ENCODE measurements at places on chromosomes 3 and 15. TPM values are rescaled to one million over a fixed set of nuclear protein-coding genes. Genes with fewer than 3 reads are reported as not detected.

SNX22 gene
- total RNA-seq: 0.98 TPM

CCDC39 gene
- not detected for total RNA-seq

GATM gene
- 31.5 TPM for total RNA-seq

IQCF5 gene
- not detected for total RNA-seq

ADAMTS17 gene
- total RNA-seq: 8.0 TPM

KIF7 gene
- total RNA-seq: 10.5 TPM

XCR1 gene
- under 0.01 TPM for total RNA-seq

SHC4 gene
- total RNA-seq: 0.16 TPM

CDHR4 gene
- not detected for total RNA-seq

SEMA3G gene
- 12.3 TPM for total RNA-seq

GRCh38 chr3:38471260-38471857, 17.7 kb downstream of the ACVR2B start:
- H3K4me1 ChIP-seq: no peaks in the 10 kb centered on the region
- no peak for DNase-seq
- H3K27ac ChIP-seq: no peak overlapping the region
- no peak overlapping the region for H3K4me3 ChIP-seq
- H3K36me3 ChIP-seq: no peaks in the 10 kb centered on the region

DNA sequence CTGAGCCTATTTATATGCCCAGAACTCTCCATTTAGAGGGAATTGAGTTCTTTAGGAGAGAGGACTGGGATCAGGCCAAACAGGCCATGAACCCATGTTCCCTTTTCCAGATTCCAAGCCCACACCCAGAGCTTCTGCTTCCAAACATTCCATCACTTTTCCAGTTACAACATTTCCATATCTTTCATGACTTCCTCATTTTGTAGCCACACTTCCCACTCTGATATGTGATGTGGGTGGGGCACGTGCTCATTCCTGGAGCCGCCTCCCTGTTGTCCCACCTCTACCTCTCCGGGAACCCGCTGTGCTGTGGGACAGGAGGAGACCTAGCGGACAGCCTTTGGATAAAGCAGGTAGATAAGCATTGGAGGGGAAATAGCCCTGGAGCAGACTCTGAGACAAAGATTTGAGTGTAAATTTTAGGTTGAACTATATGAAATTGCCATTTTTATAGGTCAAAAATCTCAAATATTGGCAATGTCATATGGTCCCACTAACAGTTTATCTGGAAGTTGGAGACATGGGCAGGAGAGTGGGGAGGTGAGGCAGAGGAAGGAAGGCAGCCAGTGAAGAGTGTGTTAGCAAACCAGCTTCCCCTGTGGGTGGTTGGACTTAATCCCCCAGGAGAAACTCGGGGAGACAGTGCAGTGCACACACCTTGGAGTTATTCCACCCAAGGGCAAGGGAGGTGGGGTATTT, 31.8 kb downstream of the CYP8B1 start:
- no peaks in the 10 kb centered on the region for H3K27me3 ChIP-seq
- no peak for DNase-seq
- peak overlapping the region; percentile 45 for H3K4me3 ChIP-seq
- H3K36me3 ChIP-seq: no peaks in the 10 kb centered on the region
- peak overlapping the region; percentile 50 for H3K27ac ChIP-seq
- H3K4me1 ChIP-seq: no peaks in the 10 kb centered on the region

DNA sequence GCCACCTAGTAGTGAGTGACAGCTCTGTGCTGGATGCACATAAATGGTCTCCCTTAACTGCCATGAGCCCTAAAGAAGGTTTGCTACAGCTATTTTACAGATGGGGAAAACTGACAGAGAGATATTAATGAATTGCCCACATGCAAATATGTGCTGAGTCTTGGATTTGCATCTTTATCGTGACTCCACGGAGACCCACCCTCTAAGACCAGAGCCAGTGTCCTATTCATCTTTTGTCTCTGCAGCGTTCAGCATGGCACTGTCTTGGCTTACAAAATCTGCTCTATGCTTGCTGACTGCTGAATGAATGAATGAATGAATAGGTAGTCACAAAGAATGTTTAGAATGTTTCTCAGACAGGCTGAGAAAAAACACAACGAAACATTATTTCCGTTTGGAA, 48.3 kb downstream of the BTD start:
- H3K4me1 ChIP-seq: no peaks in the 10 kb centered on the region
- H3K36me3 ChIP-seq: no peaks in the 10 kb centered on the region
- H3K27ac ChIP-seq: no peak overlapping the region
- no peak overlapping the region for H3K4me3 ChIP-seq
- no peak for DNase-seq

DNA sequence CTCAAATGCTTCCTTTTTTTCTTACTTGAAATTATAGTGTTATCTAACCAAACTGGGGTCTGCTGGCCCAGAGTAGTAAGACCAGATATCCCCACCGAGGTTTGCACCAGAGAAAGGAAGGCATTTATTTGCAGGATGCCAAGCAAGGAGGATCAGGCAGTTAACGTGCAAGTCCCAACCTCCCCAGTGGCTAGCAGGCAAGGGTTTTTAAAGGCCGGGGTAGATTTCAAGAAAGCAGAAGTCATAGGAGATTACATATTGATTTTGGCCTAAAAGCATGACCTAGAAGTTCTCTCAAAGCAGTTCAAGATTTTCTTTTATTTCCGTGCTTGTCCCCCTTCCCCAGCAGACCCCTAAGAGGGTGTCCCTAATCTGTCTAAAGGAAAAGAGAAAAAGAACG, 32.8 kb upstream of the STRIT1 start:
- H3K27ac ChIP-seq: no peak overlapping the region
- no peak overlapping the region for H3K4me3 ChIP-seq
- no peaks in the 10 kb centered on the region for H3K36me3 ChIP-seq

- H3K27ac ChIP-seq: peak overlapping the region; percentile 100
- no peaks in the 10 kb centered on the region for H3K36me3 ChIP-seq
- H3K27me3 ChIP-seq: no peaks in the 10 kb centered on the region
- no peak for DNase-seq
- H3K4me1 ChIP-seq: peaks cover 7% of the 10 kb centered on the region
These were observed 878 bp upstream of the RAD51 start for GRCh38 chr15:40693904-40694687.

DNA sequence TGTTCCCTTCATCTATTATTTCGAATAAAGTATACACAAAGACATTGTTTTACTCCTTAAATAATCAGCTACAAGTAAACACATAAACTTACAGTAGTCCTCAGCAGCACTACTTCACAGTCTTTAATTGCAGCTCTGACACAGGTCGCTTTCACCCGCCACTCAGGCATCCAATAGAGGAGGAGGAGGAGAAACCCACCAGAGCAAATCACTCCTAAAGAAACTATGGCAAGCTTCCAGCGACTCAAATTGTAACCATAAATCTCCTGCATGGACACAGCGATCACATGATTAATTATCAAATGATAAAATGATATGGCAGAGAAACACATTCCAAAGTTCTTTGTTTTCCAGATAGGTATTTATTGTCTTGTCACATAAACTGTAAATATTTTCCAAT, 26.2 kb downstream of the ATP13A3 start:
- H3K27me3 ChIP-seq: no peaks in the 10 kb centered on the region
- H3K27ac ChIP-seq: no peak overlapping the region
- no peak overlapping the region for H3K4me3 ChIP-seq

DNA sequence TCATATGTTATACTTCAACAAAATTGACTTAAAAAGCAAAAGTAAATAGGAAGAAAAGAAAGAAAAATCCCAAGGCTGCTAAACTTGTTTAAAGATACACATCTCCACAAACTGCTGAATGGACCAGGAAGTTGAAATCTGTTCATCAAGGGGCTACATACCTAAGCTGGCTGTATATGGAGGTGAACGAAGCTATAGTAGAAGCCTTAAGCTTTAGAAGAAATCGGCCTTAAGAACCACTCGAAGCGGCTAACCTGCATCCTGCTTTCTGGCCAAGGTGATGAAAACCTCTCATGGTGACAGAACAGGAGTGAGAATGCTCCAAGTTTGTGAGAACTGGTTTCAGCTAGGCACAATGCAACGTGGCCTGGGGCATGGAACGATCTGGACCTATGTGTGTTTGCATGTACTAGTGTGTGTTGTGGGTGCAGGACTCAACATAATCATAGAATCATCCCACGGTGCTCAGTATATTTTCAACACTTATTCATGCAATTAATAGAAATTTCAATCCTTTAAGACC, 31.3 kb upstream of the SPTBN5 start:
- no peak overlapping the region for H3K4me3 ChIP-seq
- no peaks in the 10 kb centered on the region for H3K4me1 ChIP-seq
- peak; percentile 81 for DNase-seq
- H3K27me3 ChIP-seq: no peaks in the 10 kb centered on the region
- peak overlapping the region; percentile 87 for H3K27ac ChIP-seq

DNA sequence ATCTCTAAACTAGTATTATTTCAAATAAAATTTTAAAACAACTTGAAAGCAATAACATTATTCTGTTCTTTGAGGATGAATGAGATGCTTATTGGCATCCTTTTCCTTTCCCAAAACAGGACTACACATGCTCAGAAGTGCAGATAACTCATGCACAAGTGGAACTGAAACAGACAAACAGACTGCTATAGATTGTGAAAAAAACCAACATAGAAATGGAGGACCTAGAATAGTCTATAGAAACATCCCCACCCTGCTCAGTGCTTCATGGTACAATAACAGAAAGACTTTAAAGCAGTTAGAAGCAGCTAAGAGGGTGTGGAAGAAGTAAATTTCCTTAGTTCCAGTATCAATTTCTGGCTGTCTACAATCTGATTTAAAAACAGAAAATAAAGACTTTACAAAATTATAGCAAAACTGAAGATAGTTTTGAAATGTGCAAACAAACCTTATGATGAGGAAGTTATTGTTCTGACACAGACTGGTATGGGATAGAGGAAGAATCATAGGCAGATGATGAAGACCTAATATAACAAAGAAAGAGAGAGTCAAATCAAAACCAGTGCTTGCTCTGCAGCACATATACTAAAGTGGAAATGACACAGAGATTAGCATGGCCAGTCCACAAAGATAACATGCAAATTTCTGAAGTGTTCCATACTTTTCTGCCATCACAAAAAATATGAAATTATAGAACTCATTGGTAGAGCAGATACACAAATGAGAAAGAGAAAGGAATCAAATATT, 1025.4 kb downstream of the SQOR start:
- H3K4me1 ChIP-seq: no peaks in the 10 kb centered on the region
- no peaks in the 10 kb centered on the region for H3K27me3 ChIP-seq
- no peak overlapping the region for H3K4me3 ChIP-seq

DNA sequence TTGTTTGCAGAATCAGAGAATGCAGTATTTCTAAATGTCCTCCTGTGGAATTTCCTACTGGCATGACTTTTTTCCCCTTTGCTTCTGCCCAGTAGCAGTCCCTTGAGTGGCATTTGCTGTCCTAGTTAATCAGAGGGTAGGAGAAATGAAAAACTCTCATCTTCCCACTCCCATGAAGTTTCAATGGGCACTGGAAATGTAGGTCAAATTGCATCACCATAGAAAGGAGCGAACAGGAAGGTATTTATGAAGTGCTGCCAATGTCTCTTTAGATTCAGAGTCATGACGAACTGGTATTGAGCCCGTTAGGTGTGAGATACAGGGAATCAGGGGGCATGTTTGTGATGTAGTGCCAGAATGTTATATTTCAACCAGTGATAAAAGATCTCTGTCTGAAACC, 23.2 kb downstream of the ATXN7 start:
- H3K27ac ChIP-seq: no peak overlapping the region
- no peaks in the 10 kb centered on the region for H3K27me3 ChIP-seq
- no peaks in the 10 kb centered on the region for H3K36me3 ChIP-seq
- H3K4me1 ChIP-seq: no peaks in the 10 kb centered on the region
- H3K4me3 ChIP-seq: no peak overlapping the region

- no peak for DNase-seq
- H3K4me1 ChIP-seq: no peaks in the 10 kb centered on the region
- H3K36me3 ChIP-seq: no peaks in the 10 kb centered on the region
These were observed 7.9 kb downstream of the FSIP1 start for GRCh38 chr15:39774688-39775267.

GRCh38 chr3:80535286-80535685, 767.5 kb upstream of the ROBO1 start:
- H3K27ac ChIP-seq: no peak overlapping the region
- no peaks in the 10 kb centered on the region for H3K27me3 ChIP-seq
- no peak overlapping the region for H3K4me3 ChIP-seq
- no peaks in the 10 kb centered on the region for H3K4me1 ChIP-seq
- H3K36me3 ChIP-seq: no peaks in the 10 kb centered on the region

GRCh38 chr15:74784426-74785193, 2.7 kb downstream of the CSK start:
- DNase-seq: no peak
- no peaks in the 10 kb centered on the region for H3K36me3 ChIP-seq
- no peaks in the 10 kb centered on the region for H3K27me3 ChIP-seq
- peaks cover 47% of the 10 kb centered on the region for H3K4me1 ChIP-seq
- peak overlapping the region; percentile 84 for H3K27ac ChIP-seq
- H3K4me3 ChIP-seq: no peak overlapping the region

- no peak for DNase-seq
- no peak overlapping the region for H3K4me3 ChIP-seq
These were observed 80.6 kb downstream of the CLASP2 start for GRCh38 chr3:33637482-33637881.

DNA sequence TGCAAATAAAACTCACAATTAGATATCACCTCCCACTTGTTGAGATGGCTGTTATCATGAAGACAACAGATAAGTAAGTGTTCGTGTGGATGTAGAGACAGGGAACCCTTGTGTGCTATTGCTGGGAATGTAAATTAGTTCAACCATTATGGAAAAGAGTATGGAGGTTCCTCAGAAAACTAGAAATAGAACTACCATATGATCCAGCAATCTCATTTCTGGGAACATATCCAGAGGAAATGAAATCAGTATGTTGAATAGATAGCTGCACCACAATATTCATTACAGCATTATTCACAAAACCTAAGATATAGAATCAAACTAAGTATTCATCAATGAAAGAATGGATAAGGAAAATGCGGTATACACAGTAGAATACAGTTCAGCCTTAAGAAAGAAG, 418.7 kb upstream of the CNTN6 start:
- no peak for DNase-seq
- H3K36me3 ChIP-seq: no peaks in the 10 kb centered on the region
- no peak overlapping the region for H3K4me3 ChIP-seq
- H3K27me3 ChIP-seq: no peaks in the 10 kb centered on the region

DNA sequence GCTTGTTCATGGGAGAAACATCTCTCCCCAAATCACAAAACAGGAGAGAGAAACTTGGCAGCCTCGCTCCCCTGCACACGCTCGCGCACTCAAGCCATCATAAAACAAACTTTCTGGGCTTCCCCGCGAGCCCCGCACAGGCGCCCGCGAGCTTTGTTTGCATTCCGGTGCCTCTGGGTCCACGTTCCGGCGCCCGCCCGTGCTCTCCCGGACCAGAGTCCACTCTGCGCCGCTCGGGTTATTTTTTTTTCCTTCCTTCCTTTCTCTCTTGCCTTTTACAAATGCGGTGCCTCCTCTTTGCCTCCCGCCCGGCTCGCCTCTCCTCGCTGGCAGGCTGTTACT, 363 bp downstream of the MAGI1 start:
- peak overlapping the region; percentile 82 for H3K4me3 ChIP-seq
- H3K27me3 ChIP-seq: no peaks in the 10 kb centered on the region
- peak overlapping the region; percentile 94 for H3K27ac ChIP-seq
- no peaks in the 10 kb centered on the region for H3K4me1 ChIP-seq

- H3K4me1 ChIP-seq: no peaks in the 10 kb centered on the region
- no peaks in the 10 kb centered on the region for H3K36me3 ChIP-seq
- no peaks in the 10 kb centered on the region for H3K27me3 ChIP-seq
These were observed 34.3 kb upstream of the RPL14 start for GRCh38 chr3:40422861-40423260.

Data from breast epithelium (tissue), 4 donors.